ENCODE measurements at places on chromosomes 4 and X.

GRCh38 chrX:129111081-129111798 lies 412.1 kb downstream of the SMARCA1 start:
- DNase-seq: no peak

- DNase-seq: no peak
Measured at GRCh38 chr4:26589705-26590104, 5.8 kb downstream of the TBC1D19 start.

- DNase-seq: no peak
Measured at GRCh38 chrX:93594780-93595179, 78.6 kb downstream of the NAP1L3 start.

DNA sequence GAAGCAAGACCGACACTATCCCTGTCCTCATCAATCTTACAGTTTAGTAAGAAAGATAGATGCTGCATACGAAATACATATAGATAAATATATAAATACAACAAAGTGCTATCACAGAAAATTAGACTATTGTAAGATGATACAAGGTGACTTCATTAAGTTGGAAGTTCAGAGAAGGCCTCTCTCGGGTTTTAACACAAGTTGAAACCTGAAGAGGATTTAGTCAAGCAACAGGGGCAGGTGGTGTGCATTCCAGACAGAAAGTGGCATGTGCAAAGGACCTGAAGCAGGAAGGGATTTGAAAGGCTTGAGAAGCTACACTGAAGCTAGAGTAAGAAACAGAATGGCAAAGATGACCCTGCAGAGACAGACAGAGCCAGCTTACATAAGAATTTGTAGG lies 36.5 kb downstream of the USP46 start:
- DNase-seq: no peak

DNA sequence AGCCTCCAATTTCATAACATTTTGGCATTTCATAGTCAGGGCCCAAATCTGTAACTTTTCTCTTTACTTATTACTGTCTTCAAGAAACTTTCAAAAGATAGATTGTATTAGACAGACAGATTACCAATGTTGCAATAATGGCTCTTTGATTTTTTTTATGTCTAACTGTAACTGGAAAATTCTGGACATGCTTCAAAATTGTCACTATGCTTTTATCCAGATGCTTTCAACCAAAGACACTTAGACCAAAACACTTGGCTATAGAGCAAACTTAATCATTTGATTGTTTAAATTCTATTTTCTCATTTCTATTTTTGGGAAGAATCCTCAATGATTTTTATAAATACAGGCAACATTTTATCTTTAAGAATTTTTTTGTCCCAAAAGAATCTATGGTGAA lies 10.4 kb downstream of the ZXDA start:
- no peak for DNase-seq

DNA sequence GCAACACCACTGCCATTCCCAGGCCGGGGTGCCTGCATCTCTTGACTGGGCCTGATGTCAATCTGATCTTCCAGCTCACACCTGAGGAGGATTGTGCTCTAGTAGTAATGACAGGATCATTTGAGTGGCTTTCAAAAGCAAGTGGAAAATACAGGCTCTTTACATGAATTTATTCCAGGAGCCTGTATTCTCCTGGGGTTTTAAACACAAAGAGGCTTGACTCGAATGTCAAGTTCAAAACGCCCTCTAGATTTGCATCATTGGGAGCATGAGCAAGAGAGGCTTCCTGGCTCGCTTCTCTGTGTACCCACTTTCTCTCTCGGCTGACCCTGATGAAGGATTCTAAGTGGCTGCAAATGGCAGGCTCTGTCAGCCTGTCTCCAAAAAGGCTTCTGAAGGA lies 199.5 kb upstream of the PUDP start:
- no peak for DNase-seq

GRCh38 chr4:28357990-28358389 lies 1497.3 kb downstream of the STIM2 start:
- no peak for DNase-seq

- DNase-seq: no peak
Measured at GRCh38 chr4:183876268-183876934, 28.7 kb upstream of the STOX2 start.

DNA sequence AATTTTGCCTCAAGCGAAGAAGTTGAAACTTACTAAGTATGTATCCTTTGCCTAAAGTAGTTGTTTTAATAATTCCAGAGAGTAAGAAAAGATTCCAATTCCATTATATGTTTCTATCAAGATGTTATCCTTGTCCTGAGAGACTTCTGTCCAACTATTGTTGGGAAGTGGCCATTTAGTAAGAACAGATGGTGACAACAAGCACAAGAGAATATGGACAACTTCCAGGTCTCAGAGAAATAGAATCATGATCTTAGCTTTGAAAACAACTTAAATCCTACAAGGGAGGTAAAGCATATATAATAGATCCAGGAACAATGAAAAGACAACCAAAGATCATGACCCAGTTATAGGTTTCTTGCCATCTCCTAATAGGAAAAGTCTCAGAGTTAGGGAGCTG lies 486.6 kb upstream of the PCDH10 start:
- no peak for DNase-seq

GRCh38 chr4:187109636-187110035 lies 386.0 kb upstream of the FAT1 start:
- DNase-seq: no peak

DNA sequence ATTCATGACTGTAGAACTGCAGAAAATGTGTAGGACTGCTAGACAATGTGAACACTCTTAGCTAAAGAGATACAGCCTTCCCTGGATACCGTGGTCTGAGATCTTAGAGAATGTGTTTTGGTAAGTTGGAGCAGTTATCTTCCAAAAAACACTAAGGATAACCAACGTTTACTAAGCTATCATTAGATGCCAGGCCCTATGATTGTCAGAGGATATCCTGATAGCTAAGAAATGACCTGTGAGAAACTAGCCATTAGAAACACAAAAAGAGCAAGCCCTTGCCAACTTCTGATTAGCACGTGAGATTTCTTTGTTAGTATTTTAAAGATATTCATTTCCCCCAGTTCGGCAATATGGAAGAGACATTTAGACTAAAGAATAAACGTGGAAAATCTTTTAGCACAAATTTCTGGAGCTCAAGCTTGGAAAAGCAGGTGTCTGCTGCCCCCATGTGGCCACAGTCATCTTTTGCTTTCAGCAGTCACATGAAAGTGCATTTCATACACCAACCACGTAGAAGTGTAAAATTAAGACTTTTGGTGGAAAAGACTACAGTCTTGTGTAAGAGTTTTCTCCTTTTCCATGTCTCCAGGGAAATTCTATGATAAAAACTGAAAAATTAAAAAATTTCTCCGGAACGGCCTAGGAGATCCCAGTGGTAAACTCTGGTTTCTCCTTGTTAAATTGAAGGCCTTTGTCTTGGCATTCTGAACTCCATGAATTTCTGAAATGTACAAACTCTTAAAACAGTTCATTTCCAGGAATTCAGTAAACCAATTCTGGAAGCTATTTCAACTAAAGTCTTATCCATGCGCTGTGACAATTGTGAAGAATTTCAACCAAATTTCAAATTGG lies 136.4 kb downstream of the ZNF674 start:
- peak; percentile 45 for DNase-seq

DNA sequence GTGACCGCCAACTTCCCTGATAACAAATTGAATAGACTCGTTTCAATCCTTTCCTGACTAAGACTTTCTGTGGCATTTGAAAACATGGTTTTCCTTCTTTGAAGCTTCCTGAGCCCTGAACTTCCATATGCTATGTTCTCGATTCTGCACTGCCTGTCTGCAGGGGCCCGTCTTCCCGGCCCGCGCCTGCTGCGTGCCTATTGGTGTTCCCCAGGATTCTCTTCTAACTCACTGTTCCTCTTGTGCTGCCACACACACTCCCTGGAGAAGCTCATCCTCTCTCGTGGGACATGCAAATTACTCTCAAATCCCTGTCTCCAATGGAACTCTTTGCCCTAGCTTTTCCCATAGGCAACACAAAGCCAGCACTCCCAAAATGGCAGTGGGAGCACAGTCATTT lies 262.9 kb upstream of the GATB start:
- DNase-seq: no peak

DNA sequence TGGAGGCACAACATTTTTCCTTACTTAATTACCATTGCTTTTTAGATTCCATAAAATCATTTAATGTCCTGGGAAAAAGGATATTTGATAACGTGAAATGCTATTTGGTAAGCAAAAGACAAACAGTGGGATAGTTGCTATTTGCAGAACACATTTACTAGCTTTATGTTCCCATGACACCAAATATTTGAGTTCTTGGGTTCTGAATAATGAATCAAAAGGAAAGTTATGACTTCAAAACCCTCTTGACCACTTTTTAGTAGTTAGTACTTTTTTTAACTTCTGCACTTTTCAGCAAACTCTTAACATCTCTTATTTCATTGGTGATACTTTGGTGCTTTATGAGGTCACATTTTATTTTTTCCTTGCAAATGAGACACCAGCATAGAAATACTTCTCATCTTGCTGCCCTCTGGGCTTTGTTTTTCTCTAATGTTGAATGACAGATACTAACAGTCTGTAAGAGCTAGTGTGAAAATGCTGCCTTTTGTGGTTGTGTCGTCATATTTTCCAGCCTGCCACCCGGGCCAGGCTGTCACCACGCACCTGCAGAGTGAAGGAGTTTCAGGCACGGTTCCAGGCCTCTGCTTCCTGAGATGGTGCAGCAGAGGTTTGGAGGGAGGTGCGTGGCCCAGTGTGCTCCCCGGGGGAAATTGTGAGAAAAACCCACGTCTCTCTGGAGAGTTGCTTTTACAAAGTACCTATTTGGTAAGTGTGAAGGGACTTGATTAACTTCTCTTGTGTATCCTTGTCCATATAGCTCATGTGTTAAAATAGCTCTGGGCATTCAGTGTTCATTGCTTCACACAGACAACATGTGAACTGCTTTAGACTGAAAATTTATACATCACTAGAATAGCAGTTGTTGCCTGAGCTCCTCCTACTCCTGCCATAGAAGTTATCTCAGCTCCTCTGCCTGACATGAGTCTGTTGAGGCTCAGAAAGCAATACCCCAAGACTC lies 34.7 kb downstream of the MSL3 start:
- peak; percentile 5 for DNase-seq

DNA sequence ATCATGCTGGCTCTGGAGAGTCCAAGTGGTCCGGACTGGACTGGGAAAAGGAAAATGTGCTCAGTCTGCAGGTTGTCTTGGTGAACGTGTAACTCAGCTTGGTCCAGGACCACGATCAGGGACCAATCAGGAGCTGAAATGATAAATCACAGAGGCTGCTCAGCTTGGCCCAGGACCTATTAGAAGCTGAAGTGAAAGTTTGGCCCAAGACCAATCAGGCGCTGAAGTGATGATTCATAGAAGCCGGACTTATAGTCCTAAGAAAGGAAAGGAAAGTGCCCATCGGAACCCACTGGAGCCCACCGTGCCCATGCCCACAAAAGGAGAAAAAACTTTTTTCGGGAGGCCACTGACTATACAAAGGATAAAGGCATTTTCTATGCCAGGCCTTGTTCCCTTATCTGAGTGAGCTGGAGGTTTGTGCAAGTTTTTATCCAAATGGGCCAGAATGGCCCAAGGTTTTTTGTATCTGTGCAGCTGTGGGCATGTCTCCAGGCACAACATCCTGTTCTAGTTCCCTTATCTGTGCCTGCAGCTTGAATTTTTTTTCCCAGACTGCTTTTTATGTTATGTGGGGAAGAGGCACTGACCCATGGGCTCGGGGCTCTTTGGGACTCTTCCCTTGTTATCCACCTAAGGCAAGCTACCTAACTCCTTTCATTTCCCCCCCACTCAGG lies 194.4 kb downstream of the FAM133A start:
- no peak for DNase-seq

DNA sequence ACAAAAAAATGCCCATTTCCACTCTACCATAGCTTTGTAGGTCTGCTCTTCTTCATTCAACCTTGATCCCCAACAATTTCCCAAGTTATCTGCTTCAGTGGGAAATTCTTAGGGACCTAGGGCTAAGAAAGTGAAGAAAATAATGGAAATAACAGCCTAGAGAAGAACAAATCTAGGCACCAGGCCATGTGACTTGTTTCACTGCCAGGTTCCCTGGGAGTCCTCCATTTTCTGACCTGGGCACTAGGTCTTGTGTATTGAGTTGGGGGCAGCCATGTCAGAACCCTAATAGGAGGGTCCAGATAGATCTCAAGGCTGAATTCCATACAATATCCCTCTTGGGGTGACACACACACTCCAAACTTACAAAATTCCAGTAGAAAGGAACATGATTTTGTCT lies 194.6 kb upstream of the STK26 start:
- no peak for DNase-seq

- peak; percentile 72 for DNase-seq
Measured at GRCh38 chrX:22969411-22969810, 30.3 kb upstream of the DDX53 start.

DNA sequence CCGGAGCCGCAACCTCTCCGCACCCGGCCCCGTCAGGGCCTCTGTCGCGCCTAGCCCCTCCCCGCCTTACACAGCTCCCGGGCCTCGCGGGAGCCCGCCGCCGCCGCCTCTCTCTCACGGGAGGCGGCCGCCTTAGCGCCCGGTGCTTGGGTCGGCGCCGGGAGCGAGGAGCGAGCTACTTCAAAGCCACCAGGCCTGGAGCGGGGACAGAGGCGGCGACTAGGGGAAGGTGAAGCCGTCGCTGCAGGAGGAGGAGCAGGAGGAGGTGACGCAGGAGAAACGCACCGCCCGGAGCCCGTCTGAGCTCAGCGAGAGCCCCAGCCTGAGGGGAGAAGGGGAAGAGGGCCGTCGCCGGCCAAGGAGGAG lies 250 bp downstream of the USP9X start:
- peak; percentile 29 for DNase-seq

DNA sequence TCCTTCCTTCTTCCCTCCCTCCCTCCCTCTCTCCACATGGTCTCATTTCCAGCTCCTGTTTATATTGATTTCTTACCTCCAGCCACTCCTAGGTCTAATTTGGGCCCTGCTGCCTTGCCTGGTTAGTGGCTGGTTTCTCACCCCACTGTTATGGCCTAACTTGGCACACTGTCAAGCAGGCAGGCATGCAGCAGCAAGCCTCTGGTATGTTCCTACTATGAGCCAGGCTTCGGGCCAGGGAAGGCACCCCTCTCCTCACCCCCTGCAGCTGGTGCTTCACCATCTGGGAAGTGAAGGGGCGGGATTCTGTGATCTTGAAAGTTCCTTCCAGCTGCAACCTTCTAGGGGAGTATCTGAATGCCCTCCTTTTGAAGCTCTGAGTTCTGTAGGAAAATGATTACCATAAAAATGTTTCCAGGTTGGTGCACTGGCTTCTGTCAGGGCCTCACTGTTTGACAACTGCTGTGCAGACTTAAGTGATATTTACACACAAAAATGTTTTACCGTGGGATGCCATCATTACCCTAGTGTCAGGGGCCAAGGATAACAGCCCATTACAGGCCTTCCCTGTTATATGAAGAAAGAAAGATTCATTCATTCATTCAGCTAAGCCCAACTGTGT lies 10.1 kb upstream of the VMA21 start:
- DNase-seq: no peak

DNA sequence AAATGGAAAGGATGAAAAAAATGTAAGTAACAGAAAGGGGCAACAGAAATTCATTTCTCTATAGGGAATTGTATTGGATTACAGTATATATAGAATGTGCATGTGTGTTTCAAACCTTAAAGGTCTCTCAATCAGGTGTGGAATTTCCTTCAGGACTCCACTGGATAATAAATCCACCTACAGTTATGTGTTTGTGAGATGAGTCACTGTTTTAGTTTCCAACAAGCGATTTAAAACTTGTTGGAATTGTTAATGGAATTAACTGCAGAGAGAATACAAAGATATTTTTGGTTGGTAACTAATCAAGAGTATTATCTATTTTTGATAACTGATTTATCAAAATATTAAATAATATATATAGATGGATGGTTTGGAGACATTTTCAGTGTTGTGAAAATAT lies 32.8 kb downstream of the CEP44 start:
- DNase-seq: no peak

Data from MV-4-11 (cell line).